LoVo (cell line): ENCODE measurements at places on chromosomes 1 and 21.

DNA sequence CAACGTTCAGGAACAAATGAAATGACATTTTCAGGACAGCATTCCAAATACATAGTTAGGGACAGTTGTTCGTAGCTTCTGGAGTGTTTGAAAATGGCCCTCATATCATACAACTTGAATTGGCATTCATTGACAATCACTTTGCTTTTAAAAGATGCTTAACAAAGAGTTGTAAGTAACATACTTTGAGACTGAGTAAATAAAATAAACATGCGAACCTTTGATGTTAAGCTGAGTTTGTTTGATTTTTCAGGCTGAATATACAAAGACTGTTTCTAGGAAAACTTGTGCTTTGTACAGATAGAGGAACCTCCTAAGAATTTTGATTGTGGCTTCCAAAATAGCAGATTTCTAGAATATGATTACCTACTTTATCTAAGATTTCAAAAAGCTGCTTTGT, 45.3 kb downstream of the ITSN1 start:
- no peak for DNase-seq

DNA sequence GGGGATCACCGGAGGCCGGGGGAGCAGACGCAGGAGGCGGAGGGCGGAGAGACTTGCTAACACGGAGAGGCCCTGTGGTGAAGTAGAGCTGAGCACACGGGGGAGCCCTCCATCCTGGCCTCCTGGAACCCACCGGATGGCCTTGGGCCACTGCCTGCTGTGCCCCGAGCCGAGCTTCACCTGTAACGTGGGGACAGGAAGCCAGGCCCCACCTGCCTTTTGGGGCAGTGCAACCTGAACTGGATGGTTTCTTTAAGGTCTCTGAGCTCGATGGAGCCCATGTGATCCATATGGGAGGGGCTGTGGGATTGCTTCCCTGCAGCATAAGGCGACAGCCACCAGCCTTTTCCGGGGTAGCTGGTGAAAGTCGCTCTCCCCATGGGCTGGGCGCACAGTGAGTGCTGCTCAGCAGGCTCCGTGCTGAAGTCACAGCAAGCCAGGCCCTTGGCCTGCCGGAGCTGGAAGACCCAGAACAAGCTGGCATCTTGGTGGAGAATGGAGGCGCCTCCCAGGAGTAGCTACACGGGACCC, 35.8 kb downstream of the TFF3 start:
- no peak for DNase-seq

- DNase-seq: peak; percentile 18
These were observed 24.4 kb upstream of the BCAR3 start for GRCh38 chr1:93705892-93706500.

DNA sequence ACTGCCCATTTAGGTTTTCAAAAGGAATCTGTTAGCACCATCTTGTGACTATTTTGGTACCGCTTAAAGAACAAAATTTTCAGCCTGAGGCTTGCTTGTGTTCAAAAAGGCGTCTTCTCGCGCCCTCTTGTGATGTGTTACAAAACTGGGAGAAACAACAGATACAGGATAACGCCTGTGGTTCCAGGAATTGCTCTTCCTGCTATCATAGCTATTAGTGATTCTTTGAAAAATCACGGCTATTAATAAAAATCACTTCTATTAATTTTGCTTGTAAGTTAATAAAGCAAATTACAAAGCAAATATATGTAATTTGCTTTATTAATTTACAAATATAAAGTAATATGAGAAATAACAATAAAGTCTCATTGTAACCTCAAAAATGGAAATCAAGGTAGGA, 82.2 kb upstream of the ABCD3 start:
- DNase-seq: peak; percentile 89

DNA sequence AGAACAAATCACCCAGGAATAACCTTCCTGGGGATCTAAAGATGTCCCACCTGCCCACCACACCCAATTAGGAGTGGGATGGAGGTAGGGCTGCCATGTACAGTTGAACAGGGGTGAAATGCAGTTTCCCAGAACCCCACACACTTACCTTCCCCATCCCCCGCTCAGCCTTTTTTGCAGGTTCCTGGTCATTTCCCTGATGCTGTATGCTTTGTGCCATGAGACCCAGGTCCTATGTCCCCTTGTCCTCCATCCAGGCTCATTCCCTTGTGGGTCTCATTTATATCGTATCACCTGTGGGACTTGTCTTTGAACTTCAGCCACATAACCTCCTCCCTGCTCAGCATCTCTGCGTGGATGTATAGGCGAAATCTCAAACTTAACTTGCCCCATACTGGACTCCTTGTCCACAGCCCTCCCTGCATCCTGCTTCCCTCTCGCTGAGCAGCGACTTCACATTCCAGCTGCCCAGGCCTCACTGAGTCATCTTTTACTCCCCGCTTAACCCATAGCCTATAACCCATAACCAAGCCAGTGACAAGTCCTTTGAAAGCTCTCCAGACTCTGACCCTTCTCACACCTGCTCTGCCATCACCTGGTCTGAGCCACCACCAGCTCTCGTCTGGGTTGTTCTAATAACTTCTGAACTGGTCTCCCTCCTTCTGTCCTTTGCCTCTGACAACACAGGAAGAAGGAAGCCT, 4.7 kb downstream of the LDLRAD2 start:
- DNase-seq: no peak

DNA sequence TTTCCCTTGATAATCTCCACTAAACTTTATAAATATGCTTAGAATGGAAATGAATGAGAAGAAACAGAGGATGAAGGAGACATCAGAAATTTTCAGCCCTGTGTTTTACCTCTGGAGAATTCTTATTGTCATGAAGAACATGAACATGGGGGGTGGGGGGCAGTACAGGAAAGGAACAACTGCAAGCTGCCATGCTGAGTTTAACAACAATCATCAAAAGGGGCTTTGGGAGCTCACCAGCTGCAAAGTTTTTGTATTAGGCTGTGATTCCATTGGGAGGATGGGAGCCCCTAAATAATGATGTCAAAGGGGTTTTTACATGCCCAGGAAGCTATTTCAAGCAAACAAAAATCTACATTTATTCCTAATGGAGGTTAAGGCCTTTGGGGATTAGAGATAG, 103.3 kb downstream of the AKT3 start:
- no peak for DNase-seq

GRCh38 chr1:164618202-164618564, 59.2 kb downstream of the PBX1 start:
- DNase-seq: no peak

- no peak for DNase-seq
These were observed 6.0 kb downstream of the FNBP1L start for GRCh38 chr1:93453911-93454310.

- DNase-seq: no peak
These were observed 23.2 kb upstream of the SPATA6 start for GRCh38 chr1:48495166-48495565.

DNA sequence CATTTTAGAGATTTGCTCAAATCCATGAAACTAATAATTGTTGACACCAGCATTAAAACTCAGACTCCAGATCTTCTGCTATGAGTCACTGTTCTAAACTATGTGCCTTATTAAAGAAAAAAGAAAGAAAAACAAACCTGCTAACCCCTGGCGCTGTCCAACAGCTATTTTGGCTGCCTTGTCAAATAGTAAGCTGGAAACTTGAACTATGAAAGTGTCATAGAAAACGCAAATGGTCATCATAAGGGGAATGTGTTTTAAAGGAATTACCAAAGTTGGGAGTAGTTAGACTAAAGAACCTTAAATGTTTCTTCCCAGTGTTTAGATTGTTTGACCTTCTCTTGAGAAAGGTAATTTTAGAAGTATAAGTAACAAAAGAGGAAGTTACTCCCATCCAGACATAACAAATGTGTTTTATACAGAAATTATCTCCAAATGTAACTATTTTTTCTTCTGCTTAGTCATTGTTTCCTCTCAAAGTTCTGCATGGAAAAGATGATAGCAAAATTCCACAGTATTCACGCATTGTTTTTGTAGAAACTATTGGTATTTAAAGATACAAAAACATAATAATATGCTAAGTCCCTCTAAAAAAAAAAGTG, 272.4 kb downstream of the TPR start:
- DNase-seq: peak; percentile 9

DNA sequence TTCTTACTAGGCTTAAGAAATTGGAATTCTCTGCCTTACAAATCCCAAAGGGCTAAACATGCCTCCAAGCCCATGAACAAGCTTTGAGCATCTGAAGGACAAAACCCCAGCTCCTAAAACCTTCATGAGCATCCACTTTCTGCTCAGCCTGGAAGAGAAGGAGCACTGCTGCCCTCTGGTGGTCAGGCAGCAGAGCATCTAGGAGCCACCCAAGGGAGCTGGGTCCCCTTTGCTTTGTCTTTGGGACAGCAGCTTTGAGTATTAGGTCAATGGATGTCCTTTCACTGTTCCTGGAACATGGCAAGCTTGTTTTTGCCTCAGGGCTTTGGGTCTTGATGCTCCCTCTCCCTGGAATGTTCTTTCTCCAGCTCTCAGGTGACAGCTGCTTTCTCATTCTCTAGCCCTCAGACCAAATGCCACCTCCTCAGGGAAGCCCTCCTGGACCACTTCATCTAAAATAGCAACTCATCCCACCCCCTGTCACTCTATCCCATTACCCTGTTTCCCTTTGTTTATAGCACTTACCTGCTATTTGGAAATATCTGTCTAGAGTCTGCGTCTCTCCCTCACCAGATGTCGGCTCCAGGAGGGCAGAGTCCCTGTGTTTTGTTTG, 25.7 kb downstream of the RAB7B start:
- DNase-seq: peak; percentile 80

- no peak for DNase-seq
These were observed 5.3 kb downstream of the RXFP4 start for GRCh38 chr1:155946633-155947219.
